ENCODE measurements at places on chromosomes 7 and 10.

DNA sequence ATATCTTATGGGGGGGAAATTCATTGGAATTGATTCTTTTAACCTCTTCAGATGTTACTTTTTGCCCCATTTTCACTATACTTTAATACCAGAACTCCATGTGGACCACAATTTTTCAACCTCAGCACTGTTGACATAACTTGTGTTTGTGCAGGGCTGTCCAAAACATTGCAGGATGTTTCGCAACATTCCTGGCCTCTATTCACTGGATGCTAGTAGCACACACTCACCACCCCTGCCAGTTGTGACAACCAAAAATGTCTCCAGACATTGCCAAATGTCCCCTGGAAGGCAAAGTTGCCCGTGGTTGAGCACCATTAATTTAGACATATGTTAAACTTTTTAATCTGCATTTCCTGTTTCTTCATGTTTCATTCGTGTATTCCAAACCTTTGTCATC is 234.7 kb downstream of the GFRA1 start:
- no peak for DNase-seq

DNA sequence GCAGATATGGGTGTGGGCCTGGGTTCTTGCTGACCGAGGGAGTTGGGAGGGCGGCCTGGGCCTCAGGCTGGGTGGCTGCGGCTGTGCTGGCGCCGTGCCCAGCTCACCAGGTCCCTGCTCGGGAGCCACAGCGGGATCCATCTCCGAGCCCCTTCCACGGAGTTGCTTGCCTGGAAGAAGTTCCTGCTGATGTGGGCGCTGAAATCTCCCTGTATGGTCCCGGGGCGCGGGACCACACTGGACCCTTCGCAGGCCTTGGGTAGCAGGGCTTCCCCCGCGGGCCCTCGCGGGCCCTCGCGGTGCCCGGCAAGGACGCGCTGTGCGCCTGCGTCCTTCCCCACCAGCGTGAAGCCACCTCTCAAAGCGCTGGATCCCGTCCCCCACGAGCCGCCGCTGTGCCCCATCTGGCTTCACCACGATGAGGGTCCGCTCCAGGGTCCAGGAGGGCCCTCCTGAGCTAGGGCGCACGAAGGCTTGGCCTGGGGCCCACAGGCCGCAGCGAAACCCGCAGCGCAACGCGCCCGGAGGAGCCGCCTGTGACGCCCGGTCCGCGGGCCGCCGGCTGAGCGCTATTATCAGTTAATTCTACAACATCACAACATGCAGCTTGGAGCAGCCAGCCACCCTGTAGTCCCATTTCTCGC is 31.5 kb downstream of the RAB19 start:
- no peak for DNase-seq

DNA sequence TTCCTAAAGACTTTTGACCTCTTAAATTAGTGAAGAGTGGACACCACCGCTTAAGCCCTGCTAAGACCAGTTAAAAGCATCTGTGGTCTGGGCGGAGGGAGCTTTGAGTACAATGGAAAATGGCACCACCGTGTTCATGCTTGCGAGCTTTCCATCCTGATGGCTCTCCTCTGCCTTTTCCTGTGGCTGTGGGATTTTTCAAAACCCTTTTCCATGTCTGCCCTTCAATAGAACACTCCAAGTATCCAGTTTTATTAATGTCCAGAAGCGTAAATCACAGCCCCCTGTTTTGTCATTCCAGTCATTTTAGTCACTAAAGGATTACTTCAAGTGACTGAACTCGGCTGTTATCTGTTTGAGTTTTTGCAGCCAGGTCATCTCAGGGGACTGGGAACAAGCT is 181.8 kb downstream of the MGMT start:
- DNase-seq: no peak

DNA sequence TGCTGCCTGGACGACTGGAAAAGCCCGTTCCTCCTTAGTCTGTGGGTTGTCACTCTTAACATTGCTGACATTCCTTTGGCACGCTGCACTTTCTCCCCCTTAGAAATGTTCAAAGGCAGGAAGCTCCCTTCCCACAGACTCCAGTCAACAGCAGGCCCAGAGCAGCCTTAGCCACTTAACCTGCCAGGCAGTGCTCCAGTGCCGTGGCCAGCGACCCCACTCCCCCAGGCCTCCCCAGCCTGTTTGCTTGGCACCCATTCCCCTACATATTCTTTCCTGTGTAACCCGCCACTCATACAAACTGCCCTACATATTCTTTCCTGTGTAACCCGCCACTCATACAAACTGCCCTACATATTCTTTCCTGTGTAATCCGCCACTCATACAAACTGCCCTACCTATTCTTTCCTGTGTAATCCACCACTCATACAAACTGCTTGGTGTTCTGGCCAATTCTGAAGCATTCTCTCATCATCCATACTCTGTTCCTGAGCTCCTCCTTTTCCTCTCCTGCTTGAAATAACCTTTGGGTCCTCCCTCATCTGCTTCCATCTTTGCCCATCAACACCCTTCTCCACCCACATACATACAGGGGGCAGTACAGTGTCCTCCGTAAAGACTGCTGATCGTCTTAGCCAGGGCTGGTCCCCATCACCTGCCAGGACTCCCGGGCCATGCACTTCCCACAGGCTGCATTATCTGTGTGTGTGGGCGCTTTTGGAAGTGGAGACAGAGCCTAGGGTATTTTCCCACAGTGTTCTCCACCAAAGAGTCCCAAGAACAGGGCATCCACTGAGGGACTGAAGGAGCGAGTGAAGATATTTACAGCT is 57.3 kb downstream of the ADARB2 start:
- no peak for DNase-seq

DNA sequence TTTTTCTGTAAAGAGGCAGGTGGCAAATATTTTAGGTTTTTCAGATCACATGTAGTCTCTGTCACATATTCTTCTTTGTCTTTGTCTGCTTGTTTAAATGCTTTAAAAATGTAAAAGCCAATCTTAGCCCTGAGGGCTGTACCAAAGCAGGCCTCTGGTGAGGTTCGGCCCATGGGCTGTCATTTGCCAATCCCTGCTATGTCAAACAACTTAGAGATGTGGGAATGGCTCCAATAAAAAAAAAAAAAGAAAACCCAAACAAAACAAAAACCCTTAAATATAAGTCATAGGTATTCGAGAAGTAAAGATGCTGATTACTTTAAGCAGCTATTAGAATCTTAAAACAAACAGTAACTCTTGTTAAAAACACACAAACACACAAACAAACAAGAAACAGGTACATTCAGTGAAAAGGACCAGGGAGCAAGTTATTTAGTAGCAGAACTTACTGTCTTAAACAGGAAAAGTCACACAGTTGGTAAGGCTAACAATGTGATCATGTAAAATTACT is 61.4 kb upstream of the NAMPT start:
- no peak for DNase-seq

- no peak for DNase-seq
Observed at GRCh38 chr10:76268530-76268929, 837.1 kb downstream of the LRMDA start.

GRCh38 chr7:85090143-85090542 is 96.7 kb downstream of the SEMA3D start:
- DNase-seq: no peak

All from stimulated activated CD4-positive, alpha-beta T cell treated with anti-CD3 and anti-CD28 coated beads, Interleukin-12 subunit alpha, Interleukin-12 subunit beta, amount 100 ng/mL, for 24 hours (primary cell).